ENCODE measurements at places on chromosomes 6 and 20.

DNA sequence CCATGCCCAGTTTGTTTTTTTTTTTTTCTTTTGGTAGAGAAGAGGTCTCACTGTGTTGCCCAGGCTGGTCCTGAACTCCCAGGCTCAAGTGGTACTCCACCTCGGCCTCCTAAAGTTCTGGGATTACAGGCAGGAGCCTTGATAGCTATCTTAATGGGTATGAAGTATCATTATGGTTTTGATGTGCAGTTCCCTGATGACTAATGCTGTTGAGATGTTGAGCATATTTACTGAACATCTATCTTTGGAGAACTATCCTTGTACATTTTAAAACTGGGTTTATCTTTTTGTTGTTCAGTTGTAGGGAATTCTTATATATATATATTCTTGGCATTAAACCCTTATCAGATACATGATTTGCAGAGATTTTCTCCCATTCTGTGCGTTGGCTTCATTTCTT, 21.4 kb upstream of the MYL9 start:
- no peak for DNase-seq

DNA sequence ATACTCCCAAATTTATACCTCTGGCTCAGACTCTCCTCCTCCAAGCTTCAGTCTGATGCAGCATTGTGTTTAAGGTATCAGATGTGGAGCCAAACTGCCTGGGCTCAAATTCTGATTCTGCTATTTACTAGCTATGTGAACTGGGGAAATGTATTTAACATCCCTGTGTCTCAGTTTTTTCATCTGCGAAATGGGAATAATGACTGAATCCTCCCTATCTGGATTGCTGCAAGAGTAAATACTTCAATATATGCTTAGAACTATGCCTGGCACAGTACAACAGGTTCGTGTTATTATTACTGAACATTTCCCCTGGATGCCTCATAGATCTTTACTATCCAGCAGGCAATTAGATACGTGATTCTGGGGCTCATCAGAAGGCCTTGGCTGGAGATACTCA, 5.5 kb downstream of the LRRN4 start:
- no peak for DNase-seq

DNA sequence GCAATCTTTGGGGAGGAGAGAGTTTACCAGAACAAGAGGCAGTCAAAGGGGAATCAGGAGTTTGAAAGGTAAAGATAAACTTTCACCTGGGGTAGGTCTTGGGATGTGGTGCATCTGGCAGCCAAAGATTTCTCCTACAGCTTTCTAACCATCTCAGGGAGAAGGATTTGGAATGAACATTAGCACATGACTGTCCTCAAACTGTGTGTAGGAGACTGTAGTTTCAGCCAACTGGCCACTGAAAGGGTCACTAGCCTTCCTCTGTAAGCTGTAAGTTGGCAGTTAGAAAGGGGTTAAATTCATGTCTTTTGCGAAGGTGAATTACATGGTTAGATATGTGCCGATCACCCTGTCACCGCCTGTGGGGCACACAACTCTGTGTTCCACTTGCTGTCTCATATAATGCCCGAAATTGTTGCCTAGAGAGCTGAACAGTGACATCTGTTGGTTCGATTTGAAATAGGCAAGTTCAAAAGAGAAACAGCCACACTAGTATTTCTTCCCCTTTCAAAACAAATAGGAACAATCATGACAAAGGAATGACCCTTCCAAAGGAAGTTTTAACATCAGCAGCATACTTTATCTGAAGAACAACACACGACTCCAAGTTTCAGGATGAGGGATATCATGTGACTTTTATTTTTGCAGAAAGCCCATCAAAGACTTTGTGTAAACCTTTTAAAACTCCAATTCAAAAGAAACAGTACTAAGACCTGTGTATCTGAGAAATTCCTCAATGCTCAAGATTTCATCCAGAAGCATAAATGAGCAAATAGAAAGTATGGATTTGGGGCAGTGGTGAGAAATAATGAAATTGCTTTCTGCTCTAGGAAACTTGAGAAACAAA, 1.1 kb upstream of the OPN5 start:
- no peak for DNase-seq

- no peak for DNase-seq
Observed at GRCh38 chr6:139877828-139878405, 503.5 kb upstream of the CITED2 start.

DNA sequence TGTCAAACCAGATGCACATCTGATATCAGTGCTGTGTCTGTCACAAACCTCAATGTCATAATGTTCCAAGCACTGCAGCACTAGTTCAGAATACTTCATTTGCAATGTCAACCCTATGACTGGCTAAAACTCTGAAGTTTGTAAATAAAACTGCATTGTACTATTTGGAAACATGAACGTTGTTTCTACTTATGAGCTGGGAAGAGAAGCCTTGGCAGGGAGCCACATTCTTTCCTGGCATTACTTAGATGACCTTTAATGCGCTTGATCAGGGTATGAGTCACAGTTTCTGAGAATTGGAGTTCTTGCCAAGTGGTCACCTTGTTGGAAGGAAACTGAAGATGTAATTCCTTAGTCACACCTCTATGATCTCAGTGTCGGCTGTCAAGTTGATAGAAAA, 664.8 kb upstream of the MMS22L start:
- DNase-seq, result no peak

- no peak for DNase-seq
Observed at GRCh38 chr6:57252975-57253374, 30.9 kb upstream of the RAB23 start.

- no peak for DNase-seq
Observed at GRCh38 chr6:129416337-129416990, 293.5 kb downstream of the ARHGAP18 start.

GRCh38 chr20:9329355-9330101, 184.9 kb upstream of the LAMP5 start:
- DNase-seq, result no peak

DNA sequence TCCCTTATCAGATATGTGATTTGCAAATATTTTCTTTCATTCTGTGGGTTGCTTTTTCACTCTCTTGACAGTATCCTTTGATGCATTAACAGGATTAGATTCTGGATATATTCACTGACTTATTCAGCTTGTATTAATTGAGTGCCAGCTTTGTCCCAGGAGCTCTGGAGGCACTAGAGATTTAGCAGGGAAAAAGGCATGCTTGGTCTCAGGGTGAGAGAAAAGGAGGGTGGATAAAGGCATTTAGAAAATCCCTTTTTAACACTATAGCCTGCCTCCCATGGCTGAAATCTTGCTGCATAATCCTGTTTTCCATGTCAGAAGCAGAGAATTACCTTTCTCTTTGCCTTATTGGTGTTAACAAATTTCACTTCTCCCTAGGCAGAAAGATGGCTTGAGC, 28.5 kb upstream of the SIRT5 start:
- no peak for DNase-seq

DNA sequence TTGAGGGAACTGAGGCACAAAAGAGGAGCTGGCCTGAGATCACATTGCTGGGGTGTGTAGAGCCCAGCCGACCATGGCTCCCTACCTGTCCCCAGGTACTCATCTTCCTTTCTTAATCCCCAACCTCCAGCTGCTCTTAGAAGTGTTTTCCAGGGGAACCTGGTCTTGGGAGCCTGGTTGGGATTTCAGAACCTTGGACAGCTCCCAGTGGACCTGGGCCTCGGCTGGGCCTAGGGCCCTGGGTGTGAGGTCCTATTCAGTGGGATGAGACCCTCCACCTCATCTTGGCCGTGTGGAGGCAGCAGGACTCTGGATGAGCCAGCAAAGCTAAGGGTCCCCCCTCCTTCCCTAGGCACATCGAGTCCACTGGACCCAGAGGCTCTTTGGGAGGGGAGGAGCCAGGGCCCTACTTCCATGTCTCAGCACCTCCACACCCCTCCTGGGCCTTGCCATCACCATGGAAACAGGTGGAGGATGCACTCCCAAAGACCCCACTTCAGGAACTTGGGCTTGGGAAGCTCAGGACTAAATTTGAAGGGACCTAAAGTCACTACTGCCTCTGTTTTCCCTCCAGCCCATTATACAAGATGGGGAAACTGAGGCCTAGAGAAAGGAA, 38.5 kb downstream of the DLGAP4 start:
- DNase-seq, result no peak

DNA sequence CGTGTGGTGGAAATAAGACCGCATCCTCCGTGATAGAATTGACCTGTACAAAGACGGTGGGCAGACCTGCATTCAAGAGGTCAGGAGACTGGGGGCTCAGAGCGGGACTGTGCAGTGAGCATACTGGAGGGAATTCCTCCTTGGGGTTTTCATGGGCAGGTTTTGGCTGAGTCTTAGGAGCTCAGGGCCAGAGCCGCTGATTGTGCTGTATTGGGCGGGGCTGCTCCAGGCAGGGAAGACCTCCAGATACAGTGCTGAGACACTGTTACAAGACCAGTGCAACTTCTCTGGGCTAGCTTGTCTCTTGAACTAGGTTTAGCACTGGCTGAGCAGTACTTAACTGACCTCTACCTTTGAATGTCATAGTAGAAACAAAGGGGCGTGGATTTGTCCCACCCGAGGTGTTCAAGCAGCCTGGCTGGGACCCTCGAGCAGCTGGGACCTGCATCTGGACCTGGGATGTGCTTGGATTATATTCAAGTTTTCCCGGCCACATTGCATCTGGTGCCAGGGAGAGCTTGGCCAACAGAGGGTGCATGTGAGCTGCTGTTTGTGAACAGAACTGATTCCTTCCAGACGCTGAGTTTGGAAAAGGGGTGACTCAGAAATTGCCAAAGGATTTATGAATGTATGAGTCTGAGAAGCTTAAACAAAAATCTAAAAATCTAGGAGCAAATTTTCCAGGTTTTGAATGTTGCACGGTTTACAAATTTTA, 33.4 kb upstream of the SLC22A1 start:
- no peak for DNase-seq

GRCh38 chr6:20461576-20461975, 59.9 kb downstream of the E2F3 start:
- DNase-seq, result no peak

GRCh38 chr20:21026951-21027350, 79.2 kb downstream of the LINC00237 start:
- no peak for DNase-seq

GRCh38 chr6:2947445-2947844, 23.9 kb downstream of the SERPINB6 start:
- DNase-seq, result no peak

GRCh38 chr6:74749211-74750147, 456.4 kb downstream of the COL12A1 start:
- DNase-seq, result no peak

- DNase-seq, result no peak
Observed at GRCh38 chr6:11848346-11848651, 69.7 kb upstream of the ADTRP start.

DNA sequence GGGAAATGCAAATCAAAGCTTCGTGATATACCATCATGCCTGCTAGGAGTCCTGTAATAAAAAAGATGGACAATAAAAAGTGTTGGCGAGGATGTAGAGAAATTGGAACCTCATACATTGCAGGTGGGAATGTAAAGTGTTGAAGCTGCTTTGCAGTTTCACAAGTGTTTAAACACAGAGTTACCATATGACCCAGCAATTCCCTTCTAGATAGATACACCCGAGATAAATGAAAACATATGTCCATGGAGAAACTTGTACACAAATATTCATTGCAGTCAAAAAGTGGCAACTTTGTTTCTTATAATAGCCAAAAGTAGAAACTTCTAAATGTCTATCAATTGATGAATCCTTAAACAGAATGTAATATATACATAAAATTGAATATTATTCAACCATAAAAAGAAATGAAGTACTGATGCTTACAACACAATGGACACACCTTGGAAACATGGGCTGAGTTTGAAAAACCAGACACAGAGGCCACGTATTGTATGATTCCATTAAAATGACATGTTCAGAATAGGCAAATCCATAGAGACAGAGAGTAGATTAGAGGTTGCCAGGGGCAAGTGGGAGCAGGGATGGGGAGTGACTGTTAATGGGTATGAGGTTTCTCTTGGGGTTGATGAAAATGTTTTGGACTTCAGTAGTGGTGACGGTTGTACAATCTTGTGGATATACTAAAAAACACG, 20.8 kb upstream of the ERVFRD-1 start:
- DNase-seq, result no peak

- DNase-seq, result no peak
Observed at GRCh38 chr6:156731396-156731795, 45.8 kb upstream of the ARID1B start.

DNA sequence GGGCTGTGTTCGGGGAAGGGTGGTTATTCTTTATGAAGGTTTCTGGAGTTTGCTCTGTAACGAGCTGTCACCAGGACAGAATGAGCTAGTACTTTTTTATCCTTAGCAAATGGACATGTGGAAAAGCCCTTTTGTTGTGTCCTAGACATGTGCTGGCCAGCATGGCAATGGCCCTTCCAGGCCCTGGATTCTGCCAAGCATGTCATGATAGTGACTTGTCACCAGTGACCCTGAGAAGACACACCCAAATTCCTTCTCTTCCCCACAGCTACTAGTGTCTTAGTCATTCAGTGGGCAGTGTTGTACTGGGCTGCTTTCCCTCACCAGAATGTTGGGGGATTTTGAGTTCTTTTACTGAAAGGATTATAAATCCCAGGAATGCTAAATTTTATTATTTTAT, 74.0 kb upstream of the XRN2 start:
- no peak for DNase-seq

GRCh38 chr6:76264468-76264867, 192.0 kb upstream of the IMPG1 start:
- no peak for DNase-seq

- DNase-seq, result no peak
Observed at GRCh38 chr20:24762371-24762770, 186.7 kb upstream of the CST7 start.

GRCh38 chr6:14550822-14551221, 433.2 kb downstream of the CD83 start:
- no peak for DNase-seq

DNA sequence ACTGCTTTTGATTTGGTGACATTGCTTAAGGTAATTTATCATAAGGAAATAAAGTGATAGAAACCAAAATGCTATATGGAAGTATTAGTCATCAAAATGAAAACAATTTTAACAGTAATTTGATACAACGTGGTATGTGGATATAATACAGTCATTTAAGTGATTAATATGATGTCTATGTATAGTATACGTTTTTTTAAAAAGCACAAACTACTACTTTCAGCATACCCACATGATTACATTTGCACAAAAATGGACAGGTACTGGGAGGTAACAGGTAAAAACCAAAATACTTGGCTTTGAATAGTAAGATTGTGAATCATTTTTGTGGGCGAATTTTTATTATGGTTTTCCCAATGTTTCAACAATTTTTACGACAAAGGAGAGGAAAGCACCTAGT, 97.6 kb downstream of the OGFRL1 start:
- no peak for DNase-seq
